T follicular helper cell (primary cell): ENCODE measurements at places on chromosomes 12 and 14.

GRCh38 chr12:115132145-115132544 lies 448.2 kb upstream of the TBX3 start:
- no peak for DNase-seq

DNA sequence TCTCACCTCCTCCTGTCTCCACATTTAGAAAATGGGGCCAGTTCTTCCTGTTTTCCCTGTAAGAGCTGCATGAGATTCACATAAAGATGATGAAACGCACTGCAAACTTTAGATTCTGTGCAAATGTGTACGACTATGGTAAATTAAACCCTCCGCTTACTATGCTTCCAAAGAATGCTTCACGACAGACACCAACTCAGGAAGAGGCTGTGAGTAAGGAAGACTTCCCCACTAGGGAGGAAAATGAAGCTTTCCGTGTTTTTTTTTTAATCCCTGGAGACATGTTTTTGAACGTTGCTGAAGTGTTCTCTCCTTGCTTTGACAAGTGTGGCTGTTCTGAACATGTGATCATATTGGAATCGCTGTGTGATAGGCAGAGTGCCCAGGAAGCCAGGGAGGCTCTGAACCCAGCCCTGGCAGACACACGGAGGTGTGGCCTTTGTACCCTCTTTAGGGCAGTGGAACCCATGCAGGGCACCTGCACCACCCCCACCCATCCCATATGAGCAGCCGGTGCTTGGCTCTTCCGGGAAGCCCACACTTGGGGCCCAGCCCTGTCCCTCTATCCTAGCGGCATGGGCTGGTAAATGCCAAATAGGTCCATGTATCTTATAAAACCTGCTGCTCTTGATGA lies 7.5 kb upstream of the SYNE3 start:
- DNase-seq: no peak

DNA sequence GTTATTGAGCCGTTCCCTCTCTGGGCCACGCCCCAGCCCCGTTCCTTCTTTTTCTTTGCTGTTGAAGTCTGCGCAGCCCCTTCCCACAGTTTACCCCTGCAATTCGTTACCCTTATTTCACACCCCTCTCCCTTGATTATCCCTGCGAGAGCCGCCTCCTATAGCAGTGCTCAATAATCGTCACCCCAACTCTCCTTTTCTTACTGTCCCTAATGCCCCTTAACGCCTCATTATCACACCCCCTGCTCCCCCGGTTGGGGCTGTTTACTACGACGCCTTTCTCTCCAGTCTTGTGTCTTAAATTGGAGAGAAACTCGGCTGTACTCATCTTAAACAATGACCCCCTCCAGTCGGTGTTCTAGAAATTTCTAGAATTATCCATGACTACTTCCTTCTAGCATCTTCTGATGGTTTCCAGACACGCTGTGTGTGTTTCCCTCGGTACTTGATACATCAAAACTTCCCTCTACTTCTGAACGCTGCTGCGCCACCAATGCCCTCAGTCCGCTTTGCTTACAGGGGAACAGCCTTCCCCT lies 713 bp upstream of the FBXL14 start:
- DNase-seq: no peak

- DNase-seq: no peak
These were observed 76.8 kb downstream of the HSD17B6 start for GRCh38 chr12:56839915-56840325.

GRCh38 chr14:104224506-104225277 lies 86.3 kb downstream of the KIF26A start:
- DNase-seq: no peak

GRCh38 chr12:110012137-110012536 lies 12.9 kb downstream of the ANKRD13A start:
- no peak for DNase-seq

- no peak for DNase-seq
These were observed 130.7 kb upstream of the HIF1A start for GRCh38 chr14:61564618-61565091.

GRCh38 chr12:49537752-49538509 lies 899 bp upstream of the KCNH3 start:
- DNase-seq: no peak

DNA sequence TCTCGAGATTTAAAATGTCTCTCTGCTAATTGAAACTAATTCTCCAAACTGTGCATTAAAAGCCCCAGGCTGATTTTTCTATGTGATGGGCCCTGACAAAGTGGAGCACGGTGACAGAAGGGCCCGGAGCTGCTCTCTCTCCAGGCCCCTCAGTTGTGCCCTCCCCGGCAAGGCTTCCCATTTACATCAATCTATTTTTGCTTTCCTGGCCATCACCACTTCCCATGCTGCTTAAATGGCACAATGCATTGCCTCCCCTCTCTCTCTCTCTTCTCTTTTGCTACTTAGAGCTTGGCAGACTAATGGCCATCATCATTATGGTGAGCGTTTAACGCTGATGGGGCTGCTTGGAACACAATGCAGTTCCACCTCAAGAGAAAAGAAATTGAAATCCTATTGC lies 270.7 kb upstream of the DIO3 start:
- DNase-seq: no peak

DNA sequence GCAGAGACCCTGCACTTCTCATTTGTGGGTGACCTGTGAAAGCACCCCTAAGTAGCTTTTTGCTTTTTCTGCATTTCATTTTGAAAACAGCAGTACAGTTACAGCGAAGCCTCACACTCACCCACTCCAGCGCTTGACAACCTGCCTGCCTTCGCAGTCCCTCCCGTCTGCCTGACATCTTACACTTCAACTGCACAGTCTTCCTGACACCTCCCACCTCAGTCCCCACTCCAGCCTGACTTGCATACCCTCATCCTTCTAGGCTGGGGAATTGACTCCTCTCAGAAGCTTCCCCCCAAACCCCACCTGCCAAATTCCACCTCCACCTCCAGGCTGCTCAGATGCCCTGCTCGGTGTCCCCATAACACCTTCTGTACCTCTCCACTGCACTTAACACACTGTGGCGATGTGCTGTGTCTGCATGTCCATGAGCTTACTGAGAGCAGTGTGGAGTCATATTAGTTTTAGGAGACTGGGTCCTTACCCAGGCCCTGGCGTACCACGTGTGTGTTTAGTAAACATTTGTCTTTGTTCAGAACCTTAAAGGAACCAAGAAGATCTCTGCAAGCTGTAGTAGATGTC lies 159.4 kb downstream of the PRKCH start:
- no peak for DNase-seq

- DNase-seq: no peak
These were observed 86.6 kb downstream of the TBC1D30 start for GRCh38 chr12:64911081-64911480.

GRCh38 chr14:23145794-23146350 lies 26.8 kb upstream of the CEBPE start:
- DNase-seq: no peak

- DNase-seq: no peak
These were observed 155.9 kb upstream of the CCDC196 start for GRCh38 chr14:66330228-66330627.

- DNase-seq: no peak
These were observed 322.5 kb downstream of the SYT1 start for GRCh38 chr12:79187032-79187431.

DNA sequence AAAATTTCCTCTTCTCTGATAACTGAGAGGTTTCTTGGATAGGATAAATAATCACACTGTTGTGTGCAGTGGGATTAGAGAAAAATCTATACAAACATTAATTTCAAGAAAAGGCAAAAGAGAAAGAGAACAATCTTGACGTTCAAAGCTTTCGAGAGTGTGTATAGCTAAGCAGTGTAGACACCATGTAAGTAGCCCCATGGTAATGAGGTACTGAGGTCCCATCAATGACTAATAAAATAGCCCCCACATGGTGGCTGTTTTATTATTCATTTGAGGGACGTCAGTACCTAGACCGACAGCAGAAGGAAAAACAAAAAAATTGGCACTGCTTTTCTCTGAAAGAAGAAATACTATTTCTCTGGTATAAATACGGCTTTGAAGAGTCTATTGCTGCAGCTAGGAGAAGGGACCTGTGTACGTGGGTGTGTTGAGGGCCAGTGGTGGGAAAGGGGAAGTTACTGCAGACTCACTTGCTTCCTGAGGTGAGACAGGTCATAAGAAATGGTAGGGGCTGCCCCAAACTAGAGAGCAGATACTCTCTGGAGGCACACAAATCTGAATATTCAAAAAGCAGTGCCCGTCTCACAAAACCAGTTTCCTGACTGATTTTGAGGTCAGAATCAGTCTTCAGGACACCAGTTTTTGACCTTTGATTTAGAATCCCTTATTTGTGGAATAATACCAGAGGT lies 339.8 kb downstream of the EMP1 start:
- DNase-seq: no peak

DNA sequence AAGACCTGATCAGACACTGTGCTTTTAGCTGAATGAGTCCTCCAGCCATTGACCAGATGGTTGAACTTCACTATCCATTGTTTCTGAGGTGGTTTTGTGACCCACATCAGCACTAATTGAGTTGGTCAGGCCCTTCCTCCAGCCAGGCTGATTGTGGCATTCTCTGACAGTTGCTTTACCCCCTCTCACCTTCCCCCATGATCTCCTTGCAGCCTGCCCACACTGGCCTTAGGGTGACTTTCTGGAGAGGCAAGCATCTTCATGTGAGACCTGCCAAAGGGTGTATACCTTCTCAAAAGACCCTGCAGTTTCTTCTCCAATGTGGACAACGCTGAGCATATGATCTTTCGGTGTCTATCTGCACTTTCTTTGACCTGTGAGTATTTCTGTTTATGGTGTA lies 83.9 kb downstream of the GPATCH2L start:
- no peak for DNase-seq

- DNase-seq: no peak
These were observed 25.3 kb downstream of the TMEM63C start for GRCh38 chr14:77206877-77207389.

DNA sequence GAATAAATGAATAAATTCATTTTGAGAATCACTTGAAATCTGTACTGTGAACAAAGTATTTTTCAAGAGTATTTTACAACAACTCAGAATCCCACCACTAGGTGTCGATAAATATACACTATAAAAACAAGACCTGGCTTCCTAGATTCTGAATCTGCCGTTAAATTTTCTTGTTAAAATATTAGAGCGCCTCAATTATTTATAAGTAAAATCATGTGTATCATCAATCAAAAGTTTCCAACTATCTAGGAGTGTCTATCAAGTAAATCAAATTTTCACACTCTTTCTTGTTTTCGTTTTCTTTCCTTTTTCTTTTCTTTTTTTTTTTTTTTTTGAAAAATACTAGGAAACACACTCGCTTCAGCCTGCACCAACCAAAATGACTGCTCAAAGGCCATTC lies 179.2 kb upstream of the DCN start:
- DNase-seq: no peak

DNA sequence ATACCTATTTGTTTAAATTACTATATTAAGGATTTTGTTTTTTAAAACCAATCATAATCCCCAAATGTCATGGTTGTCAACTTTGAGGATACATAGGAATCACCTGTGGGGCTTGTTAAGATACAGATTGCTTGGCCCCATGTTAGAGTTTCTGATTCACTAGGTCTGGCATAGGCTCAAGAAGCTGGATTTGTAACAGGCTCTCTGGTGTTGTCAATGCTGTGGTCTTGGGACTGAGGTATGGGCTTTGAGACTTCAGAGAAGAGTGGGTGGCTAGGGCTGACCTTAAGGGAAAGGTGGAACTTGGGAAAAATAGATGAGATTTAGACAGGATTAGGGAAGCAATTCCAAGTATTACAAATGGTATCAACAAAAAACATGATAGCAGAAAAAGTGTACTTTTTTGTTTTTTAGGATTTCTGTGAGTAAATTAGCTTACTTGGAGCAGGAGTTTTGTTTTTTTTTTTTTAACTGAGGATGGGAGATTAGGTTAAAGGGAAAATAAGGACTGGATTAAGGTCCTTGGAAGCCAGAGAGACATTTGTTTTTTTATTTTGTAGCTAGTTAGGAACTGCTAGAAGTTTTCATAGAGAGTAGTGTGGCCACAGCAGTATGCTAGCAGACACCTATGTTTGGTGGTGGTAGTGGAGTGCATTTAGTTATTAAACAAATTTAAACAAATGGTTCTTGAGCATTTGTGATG lies 88.6 kb downstream of the RAD51B start:
- DNase-seq: no peak

DNA sequence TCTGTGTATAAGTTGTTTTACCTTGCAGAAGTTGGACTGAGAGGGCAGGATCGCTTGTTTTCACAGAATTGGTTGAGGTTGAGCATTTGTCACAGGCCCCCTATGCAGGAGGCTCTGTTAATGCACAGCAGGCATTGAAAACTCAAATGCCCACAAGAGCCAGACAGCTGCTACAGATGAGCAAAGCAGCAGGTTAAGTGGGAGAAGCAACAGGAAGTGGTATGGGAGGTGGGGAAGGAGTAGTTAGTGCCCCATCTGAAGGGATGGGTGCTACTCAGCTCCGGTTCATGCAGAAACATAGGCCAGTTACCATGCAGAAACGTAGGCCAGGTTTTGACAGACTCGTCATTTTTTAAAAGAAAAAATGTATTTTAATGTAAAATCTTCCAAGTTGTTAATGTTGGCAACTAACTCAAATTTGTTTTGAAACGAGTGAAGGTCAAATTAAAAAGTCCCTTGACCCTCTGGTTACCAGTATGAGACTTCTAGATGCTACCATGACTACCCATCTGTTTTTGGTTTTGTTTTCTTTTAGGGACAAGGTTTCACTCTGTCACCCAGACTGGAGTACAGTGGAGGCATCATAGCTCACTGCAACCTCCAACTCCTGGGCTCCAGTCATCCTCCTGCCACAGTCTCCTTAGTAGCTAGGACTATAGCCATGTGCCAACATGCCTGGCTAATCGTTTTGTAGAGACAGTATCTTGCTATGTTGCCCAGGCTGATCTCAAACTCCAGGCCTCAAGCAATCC lies 84.7 kb upstream of the FRMD6 start:
- DNase-seq: no peak

DNA sequence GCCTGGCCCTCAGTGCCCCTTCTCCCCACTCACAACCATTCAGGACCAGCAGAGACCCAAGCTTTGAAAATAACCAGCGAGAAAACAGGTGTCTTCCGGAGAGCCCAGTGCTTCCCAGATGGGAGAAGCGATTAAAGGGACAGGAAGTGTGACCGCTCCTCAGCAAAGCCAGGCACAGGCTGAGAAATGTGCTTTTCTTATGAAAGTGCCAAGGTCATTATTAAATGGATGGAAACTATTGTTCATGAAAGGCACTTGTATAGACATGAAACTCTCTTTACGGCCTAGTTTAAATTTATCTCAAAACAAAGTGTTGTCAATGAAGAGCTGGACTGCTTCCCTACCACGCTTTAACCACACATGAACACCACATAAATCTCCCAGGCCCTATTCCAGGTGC lies 210.4 kb downstream of the SPTSSA start:
- DNase-seq: no peak

- DNase-seq: no peak
These were observed 90.6 kb downstream of the ETV6 start for GRCh38 chr12:11739980-11740577.
